ENCODE measurements at places on chromosomes 1 and 21.

DNA sequence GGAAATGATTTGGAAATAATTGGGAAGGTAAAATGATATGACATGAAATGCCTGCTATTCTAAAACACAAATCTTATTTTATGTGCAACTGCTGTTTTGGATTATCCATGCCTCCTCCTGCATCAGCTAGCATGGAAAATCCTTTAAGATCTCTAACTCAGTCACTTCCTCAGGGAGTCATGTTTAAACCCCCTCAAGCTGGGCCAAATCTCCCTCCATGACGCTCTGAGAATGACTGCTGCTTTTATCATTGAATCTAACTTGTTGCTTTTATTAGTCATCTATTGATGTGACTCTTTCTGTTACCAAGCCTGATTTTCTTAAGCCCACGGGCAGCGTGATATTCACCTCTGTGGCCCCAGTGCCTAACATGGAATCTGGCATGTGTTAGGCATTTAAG is 324.8 kb downstream of the DISC1 start:
- DNase-seq, result no peak

GRCh38 chr1:206507284-206508129 is at the start of gene RASSF5:
TSS of gene RASSF5 (plus strand) at chr1:206507531. CDS start at chr1:206507603, 72 bp downstream.
- peak; percentile 83 for DNase-seq

- DNase-seq, result no peak
These were observed 273.3 kb downstream of the OLFM3 start for GRCh38 chr1:101723415-101723814.

GRCh38 chr1:17926906-17927305 is 171.8 kb downstream of the ACTL8 start:
- DNase-seq, result no peak

- no peak for DNase-seq
These were observed 92.3 kb upstream of the NBPF6 start for GRCh38 chr1:108357802-108358201.

GRCh38 chr1:67853704-67854103 is 20.4 kb upstream of the GNG12 start:
- no peak for DNase-seq

GRCh38 chr21:36355868-36356267 is 29.3 kb upstream of the CHAF1B start:
- no peak for DNase-seq

DNA sequence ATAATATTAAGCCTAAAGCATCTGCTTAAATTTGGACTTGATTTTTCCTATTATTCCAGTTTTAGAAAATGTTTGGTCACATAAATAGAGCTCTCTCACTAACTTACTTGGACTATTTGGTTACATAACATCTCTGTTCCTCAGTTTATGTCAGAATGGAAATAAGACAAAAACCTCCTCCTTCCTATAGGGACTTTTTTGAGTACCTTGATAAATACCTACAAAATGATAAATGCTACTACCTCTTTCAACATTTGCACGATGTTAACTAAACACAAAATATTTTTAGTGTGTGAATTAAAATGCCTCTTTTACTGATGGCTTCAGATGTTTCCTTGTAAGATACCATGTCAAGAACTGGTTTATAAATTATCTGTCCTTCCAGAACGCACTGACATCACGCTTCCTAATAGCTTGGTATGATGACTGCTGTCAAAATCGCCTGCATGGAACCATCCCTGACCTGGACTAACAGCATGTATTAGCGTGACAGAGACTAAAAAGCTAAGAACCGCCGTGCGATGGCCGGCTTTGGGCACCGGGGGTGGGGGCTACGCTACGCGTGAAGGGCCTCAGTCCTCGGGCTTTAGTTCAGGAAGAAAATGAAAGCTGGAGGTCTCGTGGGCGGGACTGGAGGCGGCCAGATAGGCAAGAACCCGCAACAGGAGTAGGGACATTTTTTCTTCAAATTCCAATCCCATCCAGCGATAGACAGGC is 133.2 kb upstream of the BARHL2 start:
- DNase-seq, result no peak

GRCh38 chr21:43210454-43211071 is 41.8 kb downstream of the CRYAA start:
- DNase-seq, result no peak

DNA sequence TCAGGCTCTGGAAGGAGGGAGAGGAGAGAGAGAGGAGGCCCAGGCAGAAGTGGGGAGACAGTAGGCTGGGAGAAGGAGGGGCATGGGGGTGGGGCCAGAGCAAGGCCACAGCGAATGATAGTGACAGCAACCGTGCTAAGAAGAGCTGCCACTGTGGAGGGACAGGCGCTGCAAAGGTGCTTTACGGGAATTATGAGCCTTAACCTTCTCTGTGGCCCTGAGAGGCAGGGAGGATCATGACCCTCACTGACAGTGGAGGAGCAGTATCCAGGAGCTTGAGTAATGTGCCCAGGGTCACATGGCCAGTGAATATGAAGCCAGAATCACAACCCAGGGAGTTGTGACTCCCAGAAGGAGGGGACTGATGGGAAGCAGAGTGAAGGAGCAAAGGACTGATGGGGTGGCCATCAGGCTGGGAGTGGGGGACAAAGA is 53.4 kb upstream of the RPL11 start:
- no peak for DNase-seq

- DNase-seq, result no peak
These were observed 20.0 kb upstream of the CNN3 start for GRCh38 chr1:94946886-94947285.

- DNase-seq, result no peak
These were observed 53.9 kb upstream of the FBXO28 start for GRCh38 chr1:224059897-224060427.

- DNase-seq, result no peak
These were observed 682.9 kb upstream of the PTBP2 start for GRCh38 chr1:96038636-96039035.

DNA sequence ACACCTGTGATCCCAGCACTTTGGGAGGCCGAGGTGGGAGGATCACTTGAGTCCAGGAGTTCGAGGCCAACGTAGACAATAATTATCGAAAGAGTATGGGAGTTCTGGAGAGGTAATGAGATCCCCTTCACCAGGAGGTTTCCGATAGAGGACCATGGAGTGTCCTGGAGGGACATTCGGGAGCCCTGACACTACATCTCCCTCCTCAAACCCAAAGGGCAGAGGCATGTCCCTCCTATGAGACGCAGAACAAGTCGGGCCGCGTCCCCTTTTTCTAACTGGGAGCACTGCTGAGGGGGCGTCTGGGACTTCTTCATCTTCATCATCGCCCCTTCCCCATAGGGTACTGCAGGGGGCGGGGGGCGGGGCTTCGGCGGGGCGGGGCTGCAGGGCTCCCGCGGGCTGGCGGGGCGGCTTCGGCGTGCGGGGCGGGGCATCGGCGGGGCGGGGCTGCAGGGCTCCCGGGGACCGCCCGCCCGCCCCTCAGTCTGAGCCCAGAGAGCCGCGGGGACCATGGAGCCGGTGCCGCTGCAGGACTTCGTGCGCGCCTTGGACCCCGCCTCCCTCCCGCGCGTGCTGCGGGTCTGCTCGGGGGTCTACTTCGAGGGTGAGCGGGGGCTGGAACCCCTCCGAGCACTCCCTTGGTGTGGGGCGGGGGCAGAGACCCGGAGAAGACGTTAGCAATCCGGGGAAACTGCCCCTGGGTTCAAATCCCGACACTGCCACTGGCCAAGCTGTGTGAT is at the start of gene THEMIS2:
TSS of gene THEMIS2 (plus strand) at position 486 of the 743 bp plus-strand sequence. CDS start at position 514, 28 bp downstream.
- peak; percentile 85 for DNase-seq

DNA sequence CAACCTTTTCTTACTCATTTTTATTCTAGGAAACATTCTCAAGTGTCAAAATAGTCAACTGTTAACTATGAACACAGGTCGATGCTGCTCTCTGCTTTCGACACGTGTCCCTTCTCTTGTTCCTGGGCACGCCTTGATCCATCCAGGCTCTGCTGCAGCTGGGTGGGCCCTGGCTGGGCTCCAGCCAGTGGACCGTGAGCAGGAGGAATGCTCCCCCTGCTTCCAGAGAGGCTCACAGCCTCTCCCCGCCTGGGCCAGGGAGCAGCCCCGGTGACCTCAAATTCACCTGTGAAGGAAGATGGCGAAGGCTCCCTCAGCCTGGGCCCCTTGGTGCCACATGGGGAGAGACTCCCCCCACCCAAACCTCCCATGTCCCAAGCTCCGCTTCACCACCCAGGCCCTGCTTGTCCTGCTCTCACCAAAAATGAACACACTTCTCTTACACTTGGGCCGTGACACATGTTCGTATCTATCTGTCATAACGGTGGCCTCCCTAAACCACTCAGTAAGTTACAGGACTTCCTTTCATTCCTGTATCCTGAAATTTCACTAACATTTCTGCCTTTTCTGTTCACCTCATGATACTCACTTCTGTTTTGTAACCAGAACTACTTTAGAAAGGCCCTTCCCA is 24.6 kb upstream of the ADARB1 start:
- no peak for DNase-seq

DNA sequence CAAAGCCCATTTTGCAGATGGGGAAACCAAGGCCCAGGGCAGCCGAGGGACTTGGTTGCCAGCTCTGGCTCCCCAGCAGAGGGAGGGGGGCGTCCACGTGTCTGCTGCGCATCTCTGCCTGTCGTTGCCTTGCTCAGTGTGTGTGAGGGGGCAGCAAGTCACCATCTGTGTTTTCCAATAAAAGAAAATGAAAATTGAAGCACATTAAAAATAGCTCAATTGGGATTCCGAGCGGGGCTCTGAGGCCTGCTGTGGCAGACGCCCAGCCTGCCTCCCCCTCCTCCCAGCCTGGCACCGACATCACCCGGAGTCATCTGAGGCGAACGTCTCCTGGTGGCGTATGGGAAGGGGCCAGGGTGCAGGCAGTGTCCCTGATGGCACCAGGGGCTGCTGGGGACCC is 51.2 kb downstream of the EPHB2 start:
- DNase-seq, result no peak

DNA sequence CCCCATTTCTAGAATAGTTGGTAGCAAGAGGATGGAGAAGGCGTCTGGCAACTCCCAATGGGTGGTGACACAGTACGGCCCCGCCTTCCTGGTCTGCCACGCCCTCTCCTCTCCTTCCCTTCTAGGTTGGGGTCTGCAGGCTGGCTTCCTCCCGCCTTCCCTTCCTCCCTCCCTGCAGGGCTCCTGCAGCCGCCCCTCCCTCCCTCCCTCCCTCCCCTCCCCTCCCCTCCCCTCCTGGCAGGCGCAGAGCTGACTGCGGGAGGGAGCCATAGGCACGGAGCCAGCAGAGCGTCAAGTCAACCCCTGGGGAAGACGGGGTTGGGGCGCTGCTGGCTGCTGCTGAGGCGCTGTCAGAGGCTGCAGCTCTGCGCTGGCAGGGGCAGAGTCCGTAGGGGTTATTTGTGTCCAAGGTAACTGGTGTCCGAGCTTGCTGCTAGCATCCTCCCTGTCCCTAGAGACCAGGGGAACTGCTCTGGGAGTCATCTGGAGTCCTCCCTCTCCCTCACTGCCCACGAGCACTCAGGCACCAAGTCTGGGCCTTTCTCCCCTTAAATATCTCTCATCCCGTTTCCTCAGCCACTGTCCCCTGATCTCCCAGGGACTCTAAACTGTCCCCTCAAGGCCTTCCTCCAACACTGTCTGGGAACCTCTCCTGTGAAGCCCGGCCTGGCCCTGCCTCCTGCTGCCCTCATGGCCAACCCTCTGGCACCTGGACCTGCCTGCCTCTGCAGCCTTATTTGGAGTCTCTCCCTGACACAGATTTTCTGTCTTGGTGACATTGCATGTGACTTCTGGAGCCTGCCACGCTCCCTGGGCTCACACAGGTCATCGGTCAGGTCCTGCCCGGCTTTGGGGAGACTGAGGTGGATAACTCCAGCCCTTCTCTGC is 57.4 kb upstream of the ACOT11 start:
- no peak for DNase-seq

- DNase-seq, result no peak
These were observed 37.1 kb downstream of the ALPL start for GRCh38 chr1:21546122-21546825.

- no peak for DNase-seq
These were observed 14.9 kb downstream of the EIF4G3 start for GRCh38 chr1:21161842-21162241.

GRCh38 chr1:6586404-6586816 is 6.6 kb downstream of the ZBTB48 start:
- DNase-seq, result no peak

DNA sequence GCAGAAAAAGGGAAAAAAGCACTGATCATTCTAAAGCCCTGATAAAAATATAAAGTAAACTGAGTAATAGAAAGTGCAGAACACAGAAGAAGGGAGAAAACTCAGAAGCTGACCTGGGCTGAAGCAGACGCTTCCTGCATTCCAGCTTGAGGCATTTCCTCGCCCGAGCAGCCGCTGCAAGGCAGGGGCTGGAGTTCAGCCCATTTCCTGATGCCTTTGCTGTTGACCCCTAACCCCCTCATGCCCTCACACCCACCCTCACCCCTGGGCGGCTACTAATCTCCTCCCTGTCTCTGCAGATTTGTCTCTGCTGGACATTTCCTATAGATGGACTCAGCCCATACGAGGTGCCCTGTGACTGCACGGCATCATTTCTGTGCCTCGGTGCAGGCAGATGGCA is 227.8 kb downstream of the NPHP4 start:
- DNase-seq, result no peak

DNA sequence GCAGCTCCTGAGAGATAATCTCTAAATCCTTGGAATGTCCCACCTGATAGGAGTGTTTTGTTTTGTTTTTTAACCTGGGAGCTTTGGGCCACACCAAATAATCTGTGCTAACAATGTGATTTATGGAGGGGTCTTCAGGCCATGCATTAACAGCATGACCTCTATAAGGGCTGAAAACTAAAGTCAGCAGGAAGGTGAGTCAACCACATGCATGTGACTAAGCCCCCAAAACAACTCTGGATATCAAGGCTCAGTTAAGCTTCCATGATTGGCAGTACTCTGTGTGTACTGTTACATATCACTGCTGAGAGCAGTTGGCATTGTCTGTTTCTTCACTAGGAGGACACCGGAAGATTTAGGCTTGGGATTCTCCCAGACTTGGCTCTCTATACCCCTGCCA is 10.7 kb downstream of the AUNIP start:
- DNase-seq, result no peak

DNA sequence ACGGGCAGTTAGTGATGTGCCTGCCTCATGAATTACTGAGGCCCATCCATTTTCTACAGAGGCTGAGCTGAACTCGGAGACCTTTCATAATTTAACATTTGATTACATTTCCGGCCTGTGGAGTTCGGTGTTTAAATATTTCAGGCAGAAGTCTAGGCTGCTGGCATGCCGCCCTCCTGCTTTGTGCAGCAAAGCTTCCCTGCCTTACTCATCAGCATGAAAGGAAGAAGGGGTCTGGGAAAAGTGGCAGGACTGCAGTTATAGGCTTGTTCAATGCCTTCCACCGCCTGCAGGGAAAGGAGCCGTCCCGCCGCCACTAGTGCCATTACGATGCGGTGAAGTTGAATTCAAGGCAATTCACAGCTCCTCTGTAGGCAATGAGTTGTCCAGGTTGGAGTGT is 527.9 kb downstream of the NPHP4 start:
- no peak for DNase-seq

All from CD4-positive, alpha-beta T cell treated with Interleukin-12 subunit alpha and Interleukin-12 subunit beta, for 1 hour (primary cell).